Stimulated activated CD4-positive, alpha-beta T cell treated with anti-CD3 and anti-CD28 coated beads, Interleukin-1b, Interleukin-23, amount 100 ng/mL, for 1 hour (primary cell): ENCODE measurements at places on chromosomes 4 and X.
A peak's percentile ranks its signal among the peaks of the same experiment; 100 is the strongest.

- DNase-seq = no peak
Observed at GRCh38 chr4:74793757-74794381, 454 bp downstream of the BTC start.

DNA sequence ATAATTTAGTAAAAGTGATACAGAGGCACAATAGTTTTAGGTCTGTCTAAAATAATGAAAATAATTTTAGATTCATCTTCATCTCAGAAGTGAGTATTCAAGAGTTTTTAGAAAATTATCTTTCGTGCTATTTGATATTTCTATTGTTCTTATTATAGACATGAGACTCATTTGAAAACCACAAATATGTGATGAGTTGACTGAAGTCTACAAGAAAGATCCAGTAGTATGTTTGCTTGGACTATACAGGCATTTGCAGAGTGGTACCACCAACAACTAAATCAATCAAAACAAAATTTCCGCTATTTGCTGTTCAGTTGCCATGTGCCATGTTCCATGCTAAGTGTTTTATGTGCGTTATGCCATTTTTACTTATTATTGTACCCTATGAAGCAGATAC, 1318.5 kb downstream of the STIM2 start:
- no peak for DNase-seq

GRCh38 chr4:23873717-23874535, 15.9 kb downstream of the PPARGC1A start:
- no peak for DNase-seq

GRCh38 chrX:42948723-42949657, 171.0 kb upstream of the PPP1R2C start:
- DNase-seq = no peak

DNA sequence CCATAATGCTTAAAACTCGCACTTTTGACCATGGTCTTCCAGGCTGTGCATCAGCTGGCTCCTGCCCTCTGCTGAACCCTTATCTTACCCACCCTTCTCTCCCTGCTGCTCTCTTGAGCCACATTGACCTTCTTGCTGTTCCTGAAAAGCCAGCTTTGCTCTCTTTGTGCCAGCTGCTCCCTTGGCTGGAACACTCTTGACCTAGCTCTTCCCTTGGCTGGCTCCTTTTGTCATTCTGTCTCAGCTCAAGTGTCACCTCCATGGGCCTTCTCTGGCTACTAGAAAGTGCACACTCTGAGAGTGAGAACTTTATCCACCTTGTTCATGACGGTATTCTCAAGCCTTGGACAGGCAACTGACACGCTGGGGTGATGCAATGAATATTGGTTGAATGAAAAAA, 112.1 kb downstream of the MGST2 start:
- no peak for DNase-seq

DNA sequence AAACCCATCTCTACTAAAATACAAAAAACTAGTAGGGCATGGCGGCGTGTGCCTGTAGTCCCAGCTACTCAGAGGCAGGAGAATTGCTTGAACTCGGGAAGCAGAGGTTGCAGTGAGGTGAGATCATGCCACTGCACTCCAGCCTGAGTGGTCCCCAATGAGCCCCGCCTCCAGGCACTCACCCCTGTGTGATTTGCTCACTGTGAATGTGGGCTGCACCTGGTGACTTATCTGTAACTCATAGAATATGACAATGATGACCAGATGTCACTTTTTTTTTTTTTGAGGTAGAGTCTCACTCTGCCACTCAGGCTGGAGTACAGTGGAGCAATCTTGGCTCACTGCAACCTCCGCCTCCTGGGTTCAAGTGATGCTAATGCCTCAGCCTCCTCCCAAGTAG, 49.0 kb upstream of the HOPX start:
- DNase-seq = no peak

GRCh38 chr4:128468123-128468989, 180.7 kb upstream of the PGRMC2 start:
- DNase-seq = no peak

GRCh38 chr4:80096175-80096850, 23.3 kb upstream of the ANTXR2 start:
- DNase-seq = no peak

DNA sequence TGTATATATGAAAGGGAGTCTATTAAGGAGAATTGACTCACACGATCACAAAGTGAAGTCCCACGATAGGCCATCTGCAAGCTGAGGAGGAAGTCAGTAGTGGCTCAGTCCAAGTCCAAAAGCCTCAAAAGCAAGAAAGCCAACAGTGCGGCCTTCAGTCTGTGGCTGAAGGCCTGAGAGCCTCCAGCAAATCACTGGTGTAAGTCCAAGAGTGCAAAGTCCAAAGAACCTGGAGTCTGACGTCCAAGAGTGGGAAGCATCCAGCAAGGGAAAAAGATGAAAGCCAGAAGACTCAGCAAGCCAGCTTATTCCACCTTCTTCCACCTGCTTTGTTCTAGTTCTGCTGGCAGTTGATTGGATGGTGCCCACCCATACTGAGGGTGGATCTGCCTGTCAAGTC, 104.1 kb downstream of the IL1RAPL2 start:
- no peak for DNase-seq

GRCh38 chrX:23978491-23978890, 48.5 kb downstream of the KLHL15 start:
- DNase-seq = no peak

- DNase-seq = no peak
Observed at GRCh38 chr4:182212211-182212761, 30.9 kb upstream of the TENM3 start.

DNA sequence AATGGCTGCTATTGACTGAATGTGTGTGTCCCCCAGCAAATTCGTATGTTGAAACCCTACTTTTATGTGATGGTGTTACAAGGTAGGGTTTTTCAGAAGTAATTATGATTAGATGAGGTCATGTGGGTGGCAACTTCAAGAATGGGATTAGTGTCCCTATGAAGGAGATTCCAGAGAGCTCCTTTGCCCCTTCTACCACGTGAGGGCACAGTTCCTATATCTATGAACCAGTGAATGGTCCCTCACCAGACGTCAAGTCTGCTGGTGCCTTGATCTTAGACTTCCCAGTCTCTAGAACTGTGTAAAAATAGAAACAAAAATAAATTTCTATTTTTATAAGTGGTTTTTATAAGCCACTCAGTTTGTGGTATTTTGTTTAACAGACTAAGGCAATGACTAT, 1137.6 kb upstream of the IGFBP7 start:
- DNase-seq = no peak

- DNase-seq = no peak
Observed at GRCh38 chr4:26207631-26208030, 113.2 kb upstream of the RBPJ start.

GRCh38 chrX:38407126-38407525, 54.7 kb downstream of the OTC start:
- no peak for DNase-seq

GRCh38 chrX:78452356-78452755, 124.9 kb upstream of the CYSLTR1 start:
- DNase-seq = no peak

DNA sequence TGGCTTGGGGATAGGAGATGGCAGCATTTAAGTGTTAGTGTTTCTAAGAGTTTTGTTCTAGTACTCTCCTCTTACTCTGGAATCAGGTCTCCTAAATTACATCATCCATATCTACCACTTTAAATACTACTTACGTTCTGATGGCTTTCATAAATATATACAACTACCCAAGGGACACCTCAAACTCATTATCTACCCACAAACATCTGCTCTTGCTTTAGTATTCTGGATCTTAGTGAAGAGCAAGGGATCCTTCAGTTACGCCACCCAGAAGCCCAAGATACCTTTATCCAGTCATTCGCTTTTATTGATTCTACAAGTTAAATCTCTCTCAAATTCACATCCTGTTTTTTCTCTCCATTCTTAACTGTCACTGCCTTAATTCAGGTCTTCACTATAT, 7.0 kb downstream of the NUP54 start:
- no peak for DNase-seq

DNA sequence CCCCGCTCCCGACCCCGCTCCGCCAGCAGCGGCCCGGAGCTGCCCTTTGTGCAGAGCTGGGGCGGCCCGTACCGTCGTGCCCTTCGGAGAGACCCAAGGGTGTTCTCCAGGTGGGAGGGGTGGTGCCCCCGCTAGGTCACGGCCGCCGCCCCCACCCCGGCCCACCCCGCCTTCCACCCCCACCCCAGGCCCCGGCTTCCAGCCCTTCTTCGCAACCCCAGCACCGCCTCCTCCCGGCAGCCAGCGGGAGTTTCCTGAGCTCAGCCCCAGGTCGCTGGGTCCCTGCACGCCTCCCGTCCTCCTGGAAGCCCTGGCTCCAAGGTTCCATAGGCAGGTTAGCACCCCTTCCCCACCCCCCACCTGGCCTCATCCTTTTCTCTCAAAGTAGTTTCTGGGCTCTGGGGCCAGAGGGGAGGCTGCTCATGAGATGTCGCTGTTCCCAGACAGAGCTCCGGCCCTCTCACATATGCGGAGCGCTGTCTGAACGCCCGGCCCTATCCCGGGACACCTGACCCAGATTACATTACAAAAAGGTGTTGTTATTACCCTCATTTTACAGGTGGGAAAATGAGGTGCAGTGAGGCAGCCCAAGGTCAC, 25.2 kb upstream of the FGFR3 start:
- no peak for DNase-seq

DNA sequence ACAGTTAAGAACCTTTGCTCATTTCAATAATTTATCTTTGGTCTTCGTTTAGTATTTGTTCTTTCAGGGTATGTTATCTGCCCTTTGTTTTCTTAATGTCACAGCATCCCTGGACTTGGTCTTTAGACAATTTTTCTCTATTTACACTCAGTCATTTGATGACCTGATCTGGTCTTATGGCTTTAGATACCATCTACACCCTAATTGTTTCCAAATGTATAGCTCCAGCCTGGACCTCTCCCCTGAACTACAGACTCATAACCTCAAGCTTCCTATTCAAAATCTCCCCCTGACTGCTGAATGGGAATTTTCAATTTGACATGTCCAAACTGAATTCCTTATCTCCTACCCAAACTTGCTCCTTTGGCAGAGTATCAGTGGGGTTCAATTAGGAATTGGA, 3.7 kb upstream of the SUPT20HL2 start:
- DNase-seq = no peak

- no peak for DNase-seq
Observed at GRCh38 chr4:173367946-173368345, 2.8 kb upstream of the SAP30 start.

DNA sequence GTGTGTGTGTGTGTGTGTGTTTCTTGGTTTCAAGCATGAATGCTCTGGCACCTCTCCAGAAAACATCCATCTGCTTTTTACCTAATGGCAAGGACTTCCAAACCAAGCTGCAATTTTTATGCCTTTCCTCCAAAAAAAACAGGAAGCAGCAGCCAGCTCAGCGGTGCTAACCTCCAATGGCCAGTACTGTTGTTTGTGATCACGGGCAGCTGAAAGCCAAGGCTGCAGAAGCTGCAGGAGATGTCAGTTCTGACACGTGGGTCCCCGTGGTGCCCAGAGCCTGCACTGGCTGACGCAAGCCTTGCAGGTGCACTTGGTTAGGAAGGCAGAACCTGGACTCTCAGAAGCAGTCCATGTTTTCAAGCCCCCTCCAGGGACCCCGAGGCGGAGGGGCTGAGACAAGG, 313.6 kb upstream of the DDX53 start:
- no peak for DNase-seq

- DNase-seq = no peak
Observed at GRCh38 chrX:137749246-137749645, 183.3 kb downstream of the ZIC3 start.

- DNase-seq = no peak
Observed at GRCh38 chr4:182255441-182256190, 12.4 kb downstream of the TENM3 start.

GRCh38 chr4:129988957-129989356, 893.0 kb downstream of the C4orf33 start:
- no peak for DNase-seq

- DNase-seq = peak; percentile 15
Observed at GRCh38 chr4:52588771-52589591, 70.1 kb downstream of the USP46 start.

- DNase-seq = no peak
Observed at GRCh38 chr4:124936427-124936826, 223.9 kb upstream of the ANKRD50 start.

GRCh38 chrX:47574076-47574546, 8.1 kb upstream of the TIMP1 start:
- no peak for DNase-seq

DNA sequence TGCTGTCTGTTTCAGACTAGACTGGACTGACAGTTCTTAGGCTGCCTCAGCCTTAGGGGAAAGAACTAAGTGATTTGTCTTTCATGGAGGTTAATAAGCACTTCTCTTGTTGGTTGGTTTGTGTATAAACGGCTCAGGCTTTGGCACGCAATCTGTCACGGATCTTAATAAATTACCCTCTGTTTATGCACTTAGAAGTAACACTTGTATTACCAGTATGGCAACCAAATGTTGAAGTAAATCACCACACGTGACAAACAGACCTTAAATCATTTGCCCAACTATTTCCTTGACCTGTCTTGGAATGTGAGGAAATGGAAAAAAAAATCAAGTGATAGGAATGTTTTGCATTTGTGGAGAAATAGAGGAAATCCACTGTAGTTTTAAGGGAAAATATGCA, 69.9 kb downstream of the TEX13A start:
- DNase-seq = no peak

GRCh38 chrX:47581731-47582647, at the start of gene TIMP1:
Gene TIMP1 (plus strand): TSS chrX:47582436. CDS start chrX:47583416, 980 bp downstream.
- peak; percentile 44 for DNase-seq

GRCh38 chr4:152368001-152368400, 167.9 kb downstream of the FBXW7 start:
- DNase-seq = no peak
